Astrocyte (in vitro differentiated cells and primary cell): ENCODE measurements at places on chromosomes 3 and 15. TPM values are rescaled to one million over a fixed set of nuclear protein-coding genes. Genes with fewer than 3 reads are reported as not detected.

- DNase-seq, result peak; percentile 74
These were observed 63.3 kb downstream of the ABTB1 start for GRCh38 chr3:127735767-127736693.

- no peak for DNase-seq
These were observed 542.4 kb downstream of the SQOR start for GRCh38 chr15:46177219-46177618.

DNA sequence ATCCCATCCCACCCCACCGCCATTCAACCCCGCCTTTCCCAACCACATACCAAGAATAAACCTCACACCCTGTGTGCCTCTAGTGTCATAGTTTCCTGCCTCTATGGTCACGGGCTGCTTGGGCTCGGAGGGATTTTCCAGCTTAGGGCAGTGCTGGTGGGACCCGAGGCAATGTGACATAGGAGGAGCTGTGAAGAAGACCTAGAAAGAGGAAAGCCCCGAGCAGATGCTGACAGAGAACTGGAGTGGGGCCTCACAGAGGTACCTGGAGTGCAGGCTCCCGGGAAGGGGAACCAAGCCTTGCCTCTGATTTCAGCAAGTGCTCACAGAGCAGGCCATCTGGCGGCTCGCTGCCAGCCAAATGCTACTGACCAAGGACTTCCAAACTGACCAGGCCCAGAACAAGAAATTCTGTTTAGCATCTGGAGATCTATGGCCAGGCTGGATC, 27.5 kb downstream of the BHLHE40 start:
- DNase-seq, result no peak

- DNase-seq, result no peak
These were observed 40.4 kb upstream of the SMAD3 start for GRCh38 chr15:67024998-67025368.

DNA sequence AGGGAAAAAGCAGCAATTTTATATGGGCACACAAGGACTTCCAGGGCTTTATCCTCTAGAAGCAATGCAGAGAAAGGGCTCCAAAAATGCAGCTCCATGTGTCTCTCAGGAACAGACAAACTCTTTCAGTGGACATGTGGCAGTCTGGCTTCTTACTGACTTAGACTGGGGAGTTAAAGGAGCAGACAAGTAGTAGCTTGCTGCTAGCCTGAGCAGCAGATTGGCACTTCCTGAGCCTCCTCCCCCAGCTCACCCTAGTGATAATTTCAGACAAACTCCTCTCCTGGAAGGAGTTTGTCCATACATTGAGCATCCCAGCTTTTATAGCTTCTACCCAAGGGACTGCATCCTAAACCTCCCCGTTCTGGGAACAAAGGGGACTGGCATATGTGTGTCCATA, 101.7 kb upstream of the MANF start:
- DNase-seq, result peak; percentile 19

- DNase-seq, result peak; percentile 9
These were observed 663.7 kb downstream of the AGBL1 start for GRCh38 chr15:86743283-86743903.

- DNase-seq, result no peak
These were observed 112.0 kb downstream of the UACA start for GRCh38 chr15:70651303-70651845.

DNA sequence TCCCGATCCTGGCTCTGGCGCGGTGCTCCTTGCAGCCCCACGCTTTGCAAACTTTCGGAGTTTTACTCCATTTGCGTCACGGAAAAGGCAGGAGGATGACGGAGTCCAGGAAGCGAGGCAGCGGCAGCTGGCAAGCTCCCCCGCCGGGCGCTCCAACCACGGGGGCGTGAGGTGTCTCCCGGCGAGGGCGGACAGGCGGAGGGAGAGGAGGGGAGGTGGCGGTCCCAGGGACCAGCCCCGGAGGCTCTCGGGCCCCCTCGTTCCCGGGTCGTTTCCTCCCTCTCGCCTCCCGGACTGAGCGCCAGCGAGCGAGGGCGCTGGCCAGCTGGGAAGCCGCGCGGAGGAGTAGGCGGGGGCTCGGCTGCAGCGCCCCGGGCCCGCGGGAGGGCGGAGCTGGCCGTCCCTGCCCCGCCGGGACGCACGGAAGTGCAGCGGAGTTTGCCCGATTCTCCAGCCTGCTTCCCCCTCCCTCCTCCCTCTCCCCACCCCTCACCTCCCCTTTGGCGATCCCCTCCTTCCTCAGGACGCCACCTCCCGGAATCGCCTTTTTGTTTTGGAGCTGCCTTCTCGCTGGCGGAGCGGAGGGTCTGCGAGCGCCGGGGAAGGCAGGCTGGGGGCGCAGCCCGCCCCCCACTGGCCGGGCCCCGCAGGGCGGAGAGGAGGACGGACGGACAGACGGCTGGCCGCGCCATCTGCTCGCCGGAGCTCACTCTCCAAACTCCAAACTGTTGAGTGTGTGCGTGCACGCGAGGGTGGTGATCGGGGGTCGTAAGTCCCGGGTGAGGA, at the start of gene SNX33:
Gene SNX33, plus strand, starts transcription at position 543 of the 786 bp plus-strand sequence. CDS start 1,191 bp downstream, outside the sequence.
- peak; percentile 82 for DNase-seq

Gene ACTC1
- total RNA-seq, result 860 and 942 TPM in 2 replicates

Gene PLSCR2
- not detected in 2 replicates for total RNA-seq

Gene NANOGP8
- not detected in 2 replicates for total RNA-seq

Gene MORC1
- not detected in 2 replicates for total RNA-seq

Gene FBXO40
- total RNA-seq, result not detected in 2 replicates

Gene LSAMP
- total RNA-seq, result 16.0 and 16.4 TPM in 2 replicates

Gene GTF2E1
- 28.8 and 31.6 TPM in 2 replicates for total RNA-seq

Gene SI
- total RNA-seq, result not detected in 2 replicates
